ENCODE measurements at places on chromosomes 1 and 21. TPM values are rescaled to one million over a fixed set of nuclear protein-coding genes. Genes with fewer than 3 reads are reported as not detected.

SPRR4 gene
- not detected for total RNA-seq

TDRD5 gene
- total RNA-seq, result not detected

OR2AK2 gene
- not detected for total RNA-seq

KRTAP22-2 gene
- total RNA-seq, result not detected

STX12 gene
- 91.9 TPM for total RNA-seq

KRTAP20-2 gene
- total RNA-seq, result not detected

CFAP141 gene
- total RNA-seq, result not detected

TMPRSS2 gene
- total RNA-seq, result not detected

SPRR5 gene
- not detected for total RNA-seq

- H3K4me1 ChIP-seq, result no peaks in the 10 kb centered on the region
- no peak overlapping the region for H3K4me3 ChIP-seq
- no peak overlapping the region for H3K27ac ChIP-seq
- no peak for DNase-seq
- H3K27me3 ChIP-seq, result no peaks in the 10 kb centered on the region
Measured at GRCh38 chr1:76084029-76084627, 9.6 kb downstream of the ST6GALNAC3 start.

DNA sequence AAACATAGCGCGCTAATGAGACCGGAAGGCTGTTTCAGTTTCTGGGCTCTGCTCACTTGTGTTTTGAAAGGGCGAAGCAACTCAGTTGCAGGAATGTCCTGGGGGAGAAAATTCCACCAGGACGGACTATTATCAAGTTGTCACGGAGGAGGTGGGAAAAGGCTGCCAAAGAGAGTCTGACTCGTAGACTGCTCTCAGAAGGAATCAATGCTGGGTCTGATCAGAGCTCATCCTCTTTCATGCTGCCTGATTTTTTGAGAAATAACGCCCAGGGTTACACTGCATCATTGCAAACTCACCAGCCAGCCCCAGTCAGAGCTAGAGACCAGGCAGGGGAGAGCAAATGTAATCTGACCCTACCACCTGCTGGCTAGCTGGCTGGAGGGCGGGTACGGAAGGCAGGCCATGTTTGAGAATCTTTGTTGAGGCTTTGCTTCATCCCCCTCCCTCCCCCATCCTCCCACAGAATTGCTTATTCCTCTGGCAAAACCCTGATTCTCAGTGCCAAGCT is 36.4 kb upstream of the BCL9 start:
- H3K4me1 ChIP-seq, result no peaks in the 10 kb centered on the region
- no peaks in the 10 kb centered on the region for H3K27me3 ChIP-seq
- H3K27ac ChIP-seq, result no peak overlapping the region
- peak overlapping the region; percentile 14 for H3K4me3 ChIP-seq

DNA sequence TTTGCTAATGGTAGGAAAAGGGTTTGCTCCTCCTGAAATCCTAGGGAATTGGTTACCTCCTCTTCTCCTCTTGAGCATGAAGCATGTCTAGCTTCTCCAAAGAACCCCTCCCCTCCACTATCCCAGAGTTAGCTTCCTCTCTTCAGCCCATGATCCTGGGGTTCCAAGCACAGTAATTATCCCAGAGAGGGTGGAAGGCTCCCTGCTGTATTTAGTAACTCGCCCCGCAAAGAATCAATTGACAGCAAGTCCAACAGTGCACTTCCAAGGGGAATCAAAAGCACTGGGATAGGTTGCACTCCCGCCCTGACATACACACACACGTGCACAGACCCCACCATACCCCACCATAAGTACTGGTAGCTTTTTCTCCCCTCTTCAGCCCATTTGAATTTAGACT is 3.1 kb downstream of the S100A8 start:
- DNase-seq, result no peak
- no peaks in the 10 kb centered on the region for H3K4me1 ChIP-seq
- no peak overlapping the region for H3K27ac ChIP-seq
- no peaks in the 10 kb centered on the region for H3K27me3 ChIP-seq
- H3K4me3 ChIP-seq, result no peak overlapping the region
- H3K36me3 ChIP-seq, result no peaks in the 10 kb centered on the region

DNA sequence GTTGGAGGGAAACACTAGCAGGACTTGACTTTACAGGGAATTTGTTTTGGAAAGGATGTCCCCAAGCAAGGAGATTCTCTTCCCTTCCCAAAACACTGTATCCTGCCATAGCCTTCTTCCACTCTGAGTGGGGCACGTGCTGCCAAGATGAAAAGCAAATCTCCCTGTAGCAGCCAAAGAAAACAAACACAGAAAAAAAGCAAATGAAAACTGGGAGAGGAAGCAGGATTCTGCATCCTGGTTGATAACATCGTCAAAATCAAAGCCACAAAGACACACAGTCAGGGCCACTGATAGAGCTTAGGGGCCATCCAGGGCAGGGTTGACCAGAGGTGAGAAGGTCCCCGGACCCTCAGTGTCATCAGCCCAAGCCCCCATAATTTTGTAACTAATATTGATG is 16.0 kb upstream of the MTARC2 start:
- H3K27ac ChIP-seq, result peak overlapping the region; percentile 82
- H3K36me3 ChIP-seq, result no peaks in the 10 kb centered on the region
- H3K4me3 ChIP-seq, result peak overlapping the region; percentile 56
- H3K4me1 ChIP-seq, result peaks cover 11% of the 10 kb centered on the region
- H3K27me3 ChIP-seq, result no peaks in the 10 kb centered on the region
- no peak for DNase-seq

GRCh38 chr1:243287652-243288051 is 31.8 kb downstream of the SDCCAG8 start:
- H3K36me3 ChIP-seq, result peaks cover 24% of the 10 kb centered on the region
- DNase-seq, result no peak
- no peaks in the 10 kb centered on the region for H3K27me3 ChIP-seq
- H3K27ac ChIP-seq, result peak overlapping the region; percentile 46

- no peaks in the 10 kb centered on the region for H3K27me3 ChIP-seq
- no peak overlapping the region for H3K27ac ChIP-seq
- no peaks in the 10 kb centered on the region for H3K36me3 ChIP-seq
- no peak for DNase-seq
Measured at GRCh38 chr1:7684132-7684531, 87.0 kb upstream of the VAMP3 start.

GRCh38 chr1:83769072-83769471 is 229.9 kb downstream of the TTLL7 start:
- H3K27me3 ChIP-seq, result no peaks in the 10 kb centered on the region
- no peaks in the 10 kb centered on the region for H3K4me1 ChIP-seq
- no peak overlapping the region for H3K27ac ChIP-seq
- no peaks in the 10 kb centered on the region for H3K36me3 ChIP-seq

DNA sequence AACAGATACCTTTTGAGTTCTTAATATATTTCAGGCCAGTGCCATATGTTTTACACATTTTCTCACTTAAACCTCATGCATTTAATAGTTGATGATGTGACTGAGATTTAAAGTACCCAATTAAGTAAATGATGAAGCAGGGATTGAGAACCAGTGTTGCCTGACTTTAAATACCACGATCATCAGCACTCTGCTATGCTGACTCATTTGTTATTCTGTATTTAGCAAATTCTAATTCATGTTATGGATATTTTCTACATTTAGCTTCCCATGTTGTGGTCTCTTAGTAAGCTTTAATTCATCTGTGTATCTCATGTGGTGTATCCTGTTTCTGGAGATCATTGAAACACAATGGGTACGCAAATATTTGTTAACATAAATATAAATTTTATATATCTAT is 363.0 kb downstream of the PTBP2 start:
- H3K36me3 ChIP-seq, result no peaks in the 10 kb centered on the region
- DNase-seq, result no peak
- no peaks in the 10 kb centered on the region for H3K4me1 ChIP-seq
- H3K4me3 ChIP-seq, result no peak overlapping the region

GRCh38 chr1:198933515-198934222 is 294.8 kb downstream of the PTPRC start:
- H3K27me3 ChIP-seq, result no peaks in the 10 kb centered on the region
- H3K36me3 ChIP-seq, result no peaks in the 10 kb centered on the region
- no peak overlapping the region for H3K27ac ChIP-seq
- peak overlapping the region; percentile 63 for H3K4me3 ChIP-seq

- H3K36me3 ChIP-seq, result no peaks in the 10 kb centered on the region
- no peaks in the 10 kb centered on the region for H3K27me3 ChIP-seq
- H3K4me1 ChIP-seq, result no peaks in the 10 kb centered on the region
Measured at GRCh38 chr1:223140611-223141405, 2.2 kb downstream of the TLR5 start.

GRCh38 chr1:27668808-27669723 is 2.9 kb downstream of the IFI6 start:
- peak overlapping the region; percentile 35 for H3K4me3 ChIP-seq
- DNase-seq, result peak; percentile 88
- no peaks in the 10 kb centered on the region for H3K36me3 ChIP-seq

DNA sequence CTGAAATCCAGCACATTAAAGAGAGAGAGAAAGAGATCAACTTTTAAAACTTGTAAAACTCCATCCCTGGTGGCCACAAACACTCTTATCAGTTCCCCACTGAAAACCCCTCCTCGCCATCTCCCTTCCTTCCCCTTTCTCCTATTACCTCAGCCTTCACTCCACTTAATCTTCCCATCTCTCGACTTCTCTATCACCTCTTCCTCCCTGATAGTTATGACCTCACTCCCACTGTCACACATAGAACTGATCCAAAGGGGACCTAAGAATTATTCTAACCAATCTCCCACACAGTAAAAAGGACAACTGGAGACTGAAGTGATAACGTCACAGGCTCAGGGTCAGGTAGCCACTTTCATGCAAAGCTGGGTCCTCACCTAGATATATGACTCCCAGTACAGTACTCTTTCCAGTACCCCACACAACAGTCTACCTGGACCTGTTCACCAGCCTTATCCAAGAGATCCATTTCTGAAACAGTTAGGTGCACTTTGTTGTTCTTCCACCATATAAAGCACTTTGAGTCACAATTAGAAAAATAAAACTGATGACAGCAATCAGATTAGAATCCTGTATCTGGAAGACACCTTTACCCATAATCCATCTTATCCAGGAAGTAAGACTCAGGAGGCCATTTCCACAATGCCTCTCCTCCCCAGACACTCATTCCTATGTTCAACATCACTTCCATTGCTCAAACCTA is 324.8 kb downstream of the SMYD3 start:
- no peak overlapping the region for H3K4me3 ChIP-seq
- no peaks in the 10 kb centered on the region for H3K36me3 ChIP-seq
- DNase-seq, result no peak

DNA sequence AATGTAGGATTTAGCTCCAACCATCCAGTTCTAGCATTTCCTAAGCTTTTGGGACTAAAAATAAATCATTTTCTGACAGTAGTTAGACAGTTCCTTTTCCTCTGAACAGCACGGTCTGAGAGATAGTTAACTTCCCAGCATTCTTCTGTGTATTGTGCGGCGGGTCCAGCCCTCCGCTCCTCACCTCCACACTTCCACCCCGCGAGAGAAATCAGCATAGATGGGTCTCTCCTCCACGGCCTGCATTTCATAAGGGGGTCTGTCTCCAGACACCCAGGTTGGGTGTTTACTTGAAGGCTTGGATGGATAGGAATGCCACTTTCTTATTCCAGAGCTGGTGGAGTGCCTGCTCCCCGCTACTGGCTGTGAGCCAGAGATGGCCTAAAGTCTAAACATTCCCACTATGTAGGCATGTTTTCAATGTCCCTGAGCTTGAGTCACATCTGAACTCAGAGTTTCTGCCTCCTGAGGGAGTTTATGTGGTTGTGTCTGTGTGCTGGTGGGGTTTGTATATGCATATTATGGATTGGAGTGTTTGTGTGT is 38.0 kb upstream of the PPP2R5A start:
- DNase-seq, result no peak
- H3K27me3 ChIP-seq, result no peaks in the 10 kb centered on the region
- peak overlapping the region; percentile 3 for H3K27ac ChIP-seq
- no peaks in the 10 kb centered on the region for H3K4me1 ChIP-seq

DNA sequence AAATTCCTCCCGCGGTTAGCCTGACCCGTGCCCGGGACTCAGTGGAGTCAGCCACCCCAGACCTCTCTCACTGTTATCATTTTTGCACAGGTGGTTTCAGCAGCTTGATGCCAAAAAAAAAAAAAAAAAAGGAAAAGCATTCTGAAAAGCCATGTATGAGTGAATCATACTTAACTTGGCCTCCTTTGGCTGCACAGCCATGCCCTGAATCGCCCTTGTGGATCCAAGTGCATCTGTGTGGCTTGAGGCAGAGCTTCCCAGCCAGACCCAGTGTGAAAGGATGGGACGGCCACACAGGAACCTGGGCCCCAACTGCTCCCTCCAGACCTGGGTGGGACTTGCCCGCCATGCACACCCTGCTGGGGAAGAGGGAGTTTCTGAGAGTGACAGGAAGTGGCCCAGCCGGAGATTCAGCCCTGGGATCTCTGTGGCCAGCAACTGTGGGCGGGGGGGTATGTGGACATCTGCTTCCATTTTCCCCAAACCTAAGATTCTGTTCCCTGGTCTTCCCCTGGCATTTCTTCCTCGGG is 8.6 kb downstream of the YBEY start:
- H3K4me3 ChIP-seq, result no peak overlapping the region
- peaks cover 4% of the 10 kb centered on the region for H3K4me1 ChIP-seq
- DNase-seq, result no peak
- peaks cover 9% of the 10 kb centered on the region for H3K36me3 ChIP-seq
- no peak overlapping the region for H3K27ac ChIP-seq

GRCh38 chr1:117565076-117565556 is 40.7 kb upstream of the TENT5C start:
- no peaks in the 10 kb centered on the region for H3K27me3 ChIP-seq
- no peaks in the 10 kb centered on the region for H3K4me1 ChIP-seq
- no peak for DNase-seq
- no peaks in the 10 kb centered on the region for H3K36me3 ChIP-seq
- no peak overlapping the region for H3K4me3 ChIP-seq

DNA sequence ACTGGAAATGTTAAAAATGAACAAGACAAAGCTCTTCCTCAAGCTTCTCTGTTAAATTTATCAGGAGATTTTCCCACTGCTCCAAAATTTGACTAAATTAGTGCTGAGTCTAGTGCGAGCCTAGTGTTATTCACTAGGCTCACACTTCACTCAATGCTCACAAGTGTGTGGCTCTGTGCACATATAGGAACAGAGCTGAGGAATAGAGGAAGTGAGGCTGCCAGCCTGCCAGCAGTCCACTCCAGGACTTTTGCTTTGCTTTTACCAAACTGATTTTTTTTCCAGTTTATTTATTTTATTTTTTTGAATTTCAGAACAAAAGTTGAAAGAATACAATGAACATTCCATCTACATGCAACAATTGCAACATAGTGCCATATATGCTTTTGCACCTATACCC is 87.2 kb downstream of the VAV3 start:
- H3K27me3 ChIP-seq, result no peaks in the 10 kb centered on the region
- H3K4me1 ChIP-seq, result no peaks in the 10 kb centered on the region
- H3K4me3 ChIP-seq, result no peak overlapping the region
- H3K27ac ChIP-seq, result no peak overlapping the region
- DNase-seq, result no peak

DNA sequence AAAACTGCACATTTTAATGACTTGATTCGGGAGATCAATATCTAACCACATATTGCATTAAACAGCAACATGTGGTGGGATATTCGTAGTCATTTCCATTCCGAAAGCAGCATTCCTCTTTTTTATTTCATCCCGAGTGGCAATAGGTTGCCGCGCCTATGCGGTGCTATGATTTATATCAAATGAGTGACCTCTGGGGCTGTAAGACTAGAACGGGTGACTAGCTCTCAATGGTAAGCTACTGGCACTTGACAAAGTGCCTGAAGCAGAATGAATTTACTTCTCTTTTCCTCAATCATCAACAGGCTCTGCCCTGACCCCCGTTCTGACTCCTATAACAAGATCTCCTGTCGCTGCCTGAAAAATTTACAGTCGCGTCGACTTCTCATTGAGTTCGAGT is 162.3 kb downstream of the ZNF281 start:
- H3K27me3 ChIP-seq, result no peaks in the 10 kb centered on the region
- no peaks in the 10 kb centered on the region for H3K4me1 ChIP-seq
- no peak for DNase-seq
- H3K27ac ChIP-seq, result no peak overlapping the region
- no peaks in the 10 kb centered on the region for H3K36me3 ChIP-seq
